Bone marrow (tissue), 2 donors: ENCODE measurements at places on chromosomes 16 and 17.
A peak's percentile ranks its signal among the peaks of the same experiment; 100 is the strongest.

- DNase-seq = no peak
Measured at GRCh38 chr17:77140878-77141767, at the start of gene SEC14L1. TSS of gene SEC14L1 (plus strand) at chr17:77140969. CDS start at chr17:77143597, 2,628 bp downstream.

GRCh38 chr17:17612085-17613022, 20.8 kb upstream of the PEMT start:
- no peak for DNase-seq

DNA sequence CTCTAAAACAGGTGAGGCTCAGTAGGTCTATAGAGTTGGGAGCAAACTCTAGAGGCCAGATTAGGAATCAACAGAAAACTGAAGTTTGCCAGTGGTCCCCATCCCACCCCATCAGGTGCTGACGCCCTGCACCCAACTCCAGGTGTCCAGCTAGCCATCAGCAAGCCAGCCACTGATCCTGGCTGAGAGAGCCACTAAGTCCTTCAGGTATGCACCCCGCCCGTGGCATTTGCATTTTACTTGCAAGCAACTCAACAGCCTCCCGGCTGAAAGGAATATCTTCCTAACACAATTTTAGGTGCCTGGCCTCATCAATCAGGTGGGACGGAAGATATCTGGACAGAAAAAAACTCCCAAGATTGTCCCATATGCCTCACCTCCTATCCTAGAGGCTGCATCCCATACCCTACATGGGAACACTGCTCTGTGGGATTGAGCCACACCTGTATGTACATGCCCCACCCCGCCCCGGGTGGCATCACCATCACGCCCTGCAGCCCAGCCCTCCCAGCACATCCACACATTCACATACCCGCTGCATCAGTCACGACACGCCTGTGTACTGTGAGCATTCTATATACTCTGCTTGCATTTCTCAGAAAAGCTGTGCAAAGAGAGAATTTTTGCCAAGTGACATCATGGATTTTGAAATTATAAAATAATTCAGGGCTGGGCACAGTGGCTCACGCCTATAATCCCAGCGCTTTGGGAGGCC, 8.3 kb downstream of the OTOP3 start:
- DNase-seq = no peak

DNA sequence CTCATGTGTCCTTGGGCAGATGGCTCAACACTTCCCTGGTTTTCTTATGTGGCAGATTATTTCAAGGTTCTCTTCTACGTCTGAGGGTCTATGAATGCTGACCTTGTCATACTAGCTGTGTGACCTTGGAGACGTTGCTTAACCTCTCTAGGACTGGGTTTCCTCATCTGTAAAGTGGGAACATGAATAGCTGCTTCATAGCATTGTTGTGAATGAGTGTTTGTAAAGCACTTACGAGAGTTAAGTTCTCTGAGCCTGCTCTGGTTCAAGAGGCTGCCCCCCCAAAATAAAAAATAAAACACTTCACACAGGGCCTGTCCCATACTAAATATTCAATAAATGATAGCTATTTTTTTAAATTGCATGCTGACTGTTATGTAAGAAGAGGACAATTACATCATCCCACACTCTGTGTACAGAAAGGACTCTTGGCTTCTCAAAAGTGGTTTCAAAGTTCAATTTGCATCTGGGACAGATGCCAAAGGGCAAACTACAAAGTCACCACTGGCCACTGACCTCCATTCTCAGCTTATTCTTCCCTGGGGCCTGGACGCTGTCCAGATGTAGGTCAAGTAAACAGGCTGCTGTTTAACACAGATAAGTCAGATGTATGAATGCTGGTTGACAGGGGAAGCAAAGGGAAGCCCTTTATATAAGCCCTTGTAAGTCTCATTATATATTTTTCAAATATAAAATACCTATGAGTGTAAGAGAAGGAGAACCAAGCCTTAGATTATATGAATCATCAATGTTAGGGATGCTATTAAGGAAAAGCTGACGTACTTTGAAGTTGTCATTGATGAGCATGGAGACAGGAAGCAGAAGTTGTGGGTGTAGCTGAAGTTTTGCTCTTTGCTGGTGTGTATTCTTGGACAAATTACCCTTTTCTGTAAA, 15.4 kb upstream of the NDEL1 start:
- peak; percentile 18 for DNase-seq

DNA sequence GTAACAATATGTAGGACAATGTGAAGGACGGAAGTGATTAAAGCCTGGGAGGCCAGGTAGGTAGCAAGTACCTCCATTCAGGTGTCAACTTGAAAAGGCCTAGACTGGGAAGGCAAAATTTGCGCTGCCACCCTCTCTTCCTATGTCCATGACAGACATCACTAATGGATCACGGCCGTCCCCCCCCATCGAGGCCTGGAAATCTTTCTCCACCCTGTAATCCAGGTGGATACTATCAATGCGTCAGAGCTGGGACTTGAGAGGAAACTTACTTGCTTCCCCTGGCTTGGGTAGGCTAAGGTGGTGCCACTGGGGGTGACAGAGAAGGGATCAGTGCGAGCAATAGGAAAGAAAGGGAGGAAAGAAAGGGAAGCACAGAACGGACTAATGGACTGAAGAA, 156.1 kb downstream of the SALL1 start:
- no peak for DNase-seq
